ENCODE measurements at places on chromosomes 7 and 10. TPM values are rescaled to one million over a fixed set of nuclear protein-coding genes. Genes with fewer than 3 reads are reported as not detected.

- DNase-seq, result no peak
These were observed 25.8 kb upstream of the SFMBT2 start for GRCh38 chr10:7436490-7437100.

- no peak for DNase-seq
These were observed at the start of gene GTF2I for GRCh38 chr7:74657692-74658177. TSS of gene GTF2I (plus strand) at chr7:74657718. CDS start at chr7:74689129, 31,411 bp downstream.

DNA sequence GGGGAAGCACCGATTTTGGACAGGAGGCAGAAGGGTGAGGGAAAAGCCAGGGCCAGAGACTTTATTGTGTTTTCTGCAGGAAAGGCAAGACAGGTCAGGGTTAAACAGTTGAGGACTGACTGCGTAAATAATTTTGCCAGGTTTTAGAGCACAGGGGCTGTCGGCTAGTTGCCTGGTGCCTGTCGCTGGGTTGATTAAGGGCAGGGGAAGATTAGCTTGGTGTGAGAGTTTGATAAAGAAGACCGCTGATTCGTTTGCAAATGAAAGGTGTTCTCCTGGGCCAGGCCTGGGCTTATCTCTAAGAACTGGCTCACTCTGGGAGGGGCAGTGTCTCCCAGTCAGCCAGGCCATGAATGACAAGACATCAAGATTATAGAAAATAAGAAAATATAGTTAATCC lies 75.6 kb downstream of the SLC37A3 start:
- no peak for DNase-seq

- DNase-seq, result no peak
These were observed 343.7 kb upstream of the AOAH start for GRCh38 chr7:37068038-37068437.

GRCh38 chr7:131238347-131238931 lies 89.2 kb upstream of the MKLN1 start:
- peak; percentile 27 for DNase-seq

NRF1 gene
- total RNA-seq, result 6.7 TPM

CALHM3 gene
- total RNA-seq, result not detected
